Karpas-422 (cell line): ENCODE measurements at places on chromosomes 12 and 14. TPM values are rescaled to one million over a fixed set of nuclear protein-coding genes. Genes with fewer than 3 reads are reported as not detected.

TCL1B gene
- 0.37 TPM in 1 of 2 replicates, not detected in the other for total RNA-seq

GALNT6 gene
- 9.1 and 9.6 TPM in 2 replicates for total RNA-seq

RNF212B gene
- total RNA-seq: not detected in 2 replicates

NFATC4 gene
- 17.1 and 19.9 TPM in 2 replicates for total RNA-seq

IFNG-AS1 gene
- not detected in 2 replicates for total RNA-seq

CACNA1C gene
- 0.11 TPM in 1 of 2 replicates, not detected in the other for total RNA-seq
